Stomach (tissue), 19 donors: ENCODE measurements at places on chromosomes 16 and 17. TPM values are rescaled to one million over a fixed set of nuclear protein-coding genes. Genes with fewer than 3 reads are reported as not detected.
A peak's percentile ranks its signal among the peaks of the same experiment; 100 is the strongest.

CSNK2A2 gene
- total RNA-seq: 13.4 TPM

DNA sequence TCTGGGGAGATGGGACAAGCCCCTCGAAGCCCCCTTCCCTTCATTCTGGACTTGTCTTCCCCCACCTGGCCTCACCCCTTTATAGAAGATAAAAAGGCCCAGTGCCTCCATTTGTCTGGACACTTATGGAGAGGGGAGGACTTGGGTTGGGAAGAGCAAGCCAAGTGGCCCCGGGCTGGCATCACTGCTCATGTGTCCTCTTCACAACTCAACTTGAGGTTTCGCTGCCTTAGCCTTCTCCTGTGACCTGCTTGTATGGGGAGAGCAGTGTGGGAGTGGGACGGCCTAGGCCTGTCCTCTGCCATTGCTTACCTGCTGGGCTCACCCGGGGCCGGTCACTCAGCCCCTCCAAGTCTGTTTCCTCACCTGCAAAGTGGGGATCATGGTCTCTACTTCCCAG is 1.4 kb downstream of the PAQR4 start:
- H3K27me3 ChIP-seq: peaks cover 18% of the 10 kb centered on the region
- H3K4me1 ChIP-seq: peaks cover 45% of the 10 kb centered on the region

DNA sequence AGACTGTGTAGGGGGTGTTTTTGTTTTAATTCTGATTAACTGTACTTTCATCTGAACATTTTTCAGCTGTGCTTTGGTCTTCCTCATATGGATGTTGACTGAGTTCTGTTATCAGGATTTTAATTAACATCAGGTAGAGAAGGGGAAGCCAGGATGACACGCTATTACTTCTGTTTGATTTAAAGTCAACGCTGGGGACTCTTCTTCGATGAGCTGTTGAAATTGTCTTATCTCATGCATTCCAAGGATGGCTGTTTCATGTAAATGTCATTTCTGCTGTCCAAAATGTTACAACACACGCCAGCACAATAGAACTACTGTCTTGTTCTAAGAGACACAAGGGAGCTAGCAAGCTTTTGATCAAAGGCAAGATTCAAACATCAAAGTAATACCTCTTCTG is 263.3 kb upstream of the CDH5 start:
- no peaks in the 10 kb centered on the region for H3K4me1 ChIP-seq
- DNase-seq: peak; percentile 34
- H3K4me3 ChIP-seq: no peak overlapping the region
- H3K36me3 ChIP-seq: no peaks in the 10 kb centered on the region

GRCh38 chr17:40075942-40076498 is 13.3 kb downstream of the THRA start:
- no peak for DNase-seq

GAS2L2 gene
- total RNA-seq: not detected

- H3K27me3 ChIP-seq: peaks cover 36% of the 10 kb centered on the region
- no peaks in the 10 kb centered on the region for H3K36me3 ChIP-seq
- no peak overlapping the region for H3K27ac ChIP-seq
- H3K4me3 ChIP-seq: no peak overlapping the region
These were observed 84.1 kb downstream of the AIPL1 start for GRCh38 chr17:6350806-6351205.

- peaks cover under 1% of the 10 kb centered on the region for H3K4me1 ChIP-seq
- no peak overlapping the region for H3K27ac ChIP-seq
- H3K36me3 ChIP-seq: no peaks in the 10 kb centered on the region
- DNase-seq: no peak
These were observed 5.9 kb upstream of the C16orf87 start for GRCh38 chr16:46836534-46837530.

ACSM3 gene
- total RNA-seq: 61.8 TPM

- no peaks in the 10 kb centered on the region for H3K27me3 ChIP-seq
- DNase-seq: no peak
- H3K27ac ChIP-seq: no peak overlapping the region
- no peaks in the 10 kb centered on the region for H3K36me3 ChIP-seq
These were observed 364.0 kb downstream of the NPIPA8 start for GRCh38 chr16:17972460-17972943.

GRCh38 chr17:18937981-18938691 is 13.8 kb upstream of the SLC5A10 start:
- no peaks in the 10 kb centered on the region for H3K27me3 ChIP-seq
- peak; percentile 77 for DNase-seq
- no peak overlapping the region for H3K27ac ChIP-seq
- no peak overlapping the region for H3K4me3 ChIP-seq
- peaks cover 8% of the 10 kb centered on the region for H3K4me1 ChIP-seq

NPIPA8 gene
- not detected for total RNA-seq

- peaks cover 18% of the 10 kb centered on the region for H3K4me1 ChIP-seq
- H3K27me3 ChIP-seq: no peaks in the 10 kb centered on the region
- peak; percentile 45 for DNase-seq
- no peak overlapping the region for H3K4me3 ChIP-seq
- H3K36me3 ChIP-seq: peaks cover 36% of the 10 kb centered on the region
These were observed 11.9 kb upstream of the DNASE1 start for GRCh38 chr16:3642397-3643094.

GRCh38 chr17:45895304-45895968 is 1.1 kb downstream of the MAPT start:
- peaks cover 32% of the 10 kb centered on the region for H3K4me1 ChIP-seq
- no peaks in the 10 kb centered on the region for H3K36me3 ChIP-seq
- DNase-seq: peak; percentile 64
- H3K27ac ChIP-seq: no peak overlapping the region
- peak overlapping the region; percentile 91 for H3K4me3 ChIP-seq
- H3K27me3 ChIP-seq: peaks cover 51% of the 10 kb centered on the region

DNA sequence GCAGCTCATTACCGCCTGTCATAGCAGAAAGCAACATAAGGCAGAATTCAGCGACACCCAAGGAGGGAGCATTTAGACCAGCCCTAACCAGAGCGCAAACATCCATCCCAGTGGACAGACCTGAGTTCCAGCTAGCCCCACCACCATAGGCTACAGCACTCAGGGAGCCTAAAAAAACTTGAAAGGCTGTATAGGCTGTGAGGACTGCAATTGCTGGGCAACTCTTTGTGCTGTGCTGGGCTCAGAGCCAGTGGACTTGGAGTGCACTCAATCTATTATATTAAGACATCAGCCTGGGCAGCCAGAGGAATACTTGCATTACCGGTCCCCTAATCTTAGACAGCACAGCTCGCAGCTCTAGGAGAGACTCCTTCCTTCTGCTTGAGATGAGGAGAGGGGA is 207.3 kb downstream of the KIF2B start:
- no peak overlapping the region for H3K4me3 ChIP-seq
- no peak overlapping the region for H3K27ac ChIP-seq
- H3K36me3 ChIP-seq: no peaks in the 10 kb centered on the region

CES2 gene
- total RNA-seq: 893 TPM

DNA sequence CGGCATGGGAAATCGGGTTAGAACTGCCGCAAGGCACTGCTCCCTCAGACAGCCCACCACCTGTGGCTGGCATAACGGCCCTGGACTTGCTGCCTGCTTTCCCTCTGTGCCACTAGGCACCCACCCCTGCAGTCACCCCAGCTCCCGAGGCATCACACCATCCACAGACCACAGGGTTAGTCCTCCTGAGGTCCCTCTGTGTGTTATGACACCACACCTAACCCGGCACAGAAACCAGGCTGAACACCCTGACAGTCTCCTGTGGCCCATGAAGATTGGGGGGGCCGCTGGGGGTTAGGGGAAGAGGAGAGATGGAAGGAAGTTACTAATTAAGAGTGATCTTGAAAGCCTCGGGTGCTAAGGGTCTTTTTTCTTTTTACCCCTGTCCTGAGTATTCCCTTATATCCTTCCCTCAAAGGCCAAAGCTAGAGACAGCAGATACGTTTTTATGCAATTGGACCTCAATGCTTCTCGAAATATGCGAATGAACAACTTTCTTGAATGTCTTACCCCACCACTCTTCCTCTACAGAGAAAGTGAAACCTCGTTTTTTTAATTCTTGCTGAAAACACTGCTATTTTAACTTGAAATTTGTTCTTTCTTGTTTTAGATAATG is 7.0 kb downstream of the CYTH1 start:
- H3K36me3 ChIP-seq: no peaks in the 10 kb centered on the region
- no peak for DNase-seq
- H3K27me3 ChIP-seq: no peaks in the 10 kb centered on the region
- peak overlapping the region; percentile 10 for H3K4me3 ChIP-seq
- H3K4me1 ChIP-seq: peaks cover 11% of the 10 kb centered on the region
- peak overlapping the region; percentile 62 for H3K27ac ChIP-seq

DNA sequence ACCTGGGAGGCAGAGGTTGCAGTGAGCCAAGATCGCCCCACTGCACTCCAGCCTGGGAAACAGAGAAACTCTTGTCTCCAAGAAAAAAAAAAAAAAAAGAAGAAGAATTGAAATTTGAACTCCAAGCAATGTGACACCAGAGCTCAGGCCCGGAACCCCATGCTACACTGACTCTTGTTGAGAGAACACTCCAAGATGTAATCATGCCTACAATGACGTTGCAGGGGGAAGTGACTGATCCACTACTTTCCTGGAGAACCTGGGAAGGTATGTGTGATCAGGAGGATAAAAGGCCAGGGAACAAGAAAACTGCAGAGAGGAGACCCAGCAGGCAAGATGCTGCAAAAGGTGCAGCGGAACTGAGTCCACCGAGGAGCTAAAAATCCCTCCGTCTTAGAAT is 57.9 kb downstream of the ADCY9 start:
- no peak overlapping the region for H3K4me3 ChIP-seq
- H3K4me1 ChIP-seq: no peaks in the 10 kb centered on the region
- DNase-seq: no peak
- H3K36me3 ChIP-seq: no peaks in the 10 kb centered on the region
- H3K27me3 ChIP-seq: no peaks in the 10 kb centered on the region
- H3K27ac ChIP-seq: no peak overlapping the region

- no peaks in the 10 kb centered on the region for H3K36me3 ChIP-seq
- DNase-seq: peak; percentile 47
- H3K27ac ChIP-seq: no peak overlapping the region
- no peak overlapping the region for H3K4me3 ChIP-seq
- peaks cover 9% of the 10 kb centered on the region for H3K4me1 ChIP-seq
- no peaks in the 10 kb centered on the region for H3K27me3 ChIP-seq
These were observed 100.8 kb downstream of the ABCC12 start for GRCh38 chr16:48054881-48055601.

SCIMP gene
- 1.1 TPM for total RNA-seq

GRCh38 chr16:52592778-52593177 is 45.8 kb upstream of the TOX3 start:
- no peaks in the 10 kb centered on the region for H3K27me3 ChIP-seq
- H3K4me3 ChIP-seq: no peak overlapping the region
- no peak overlapping the region for H3K27ac ChIP-seq
- no peaks in the 10 kb centered on the region for H3K36me3 ChIP-seq
- no peak for DNase-seq

OR2C1 gene
- not detected for total RNA-seq

- H3K36me3 ChIP-seq: no peaks in the 10 kb centered on the region
- DNase-seq: no peak
- no peaks in the 10 kb centered on the region for H3K27me3 ChIP-seq
- H3K27ac ChIP-seq: no peak overlapping the region
These were observed 12.0 kb downstream of the FAM83G start for GRCh38 chr17:18992454-18993130.

NACA2 gene
- total RNA-seq: not detected
